NCI-H2029 treated with DMSO at 0.1 percent for 48 hours (cell line): ENCODE measurements at places on chromosomes 4 and X.
A peak's percentile ranks its signal among the peaks of the same experiment; 100 is the strongest.

DNA sequence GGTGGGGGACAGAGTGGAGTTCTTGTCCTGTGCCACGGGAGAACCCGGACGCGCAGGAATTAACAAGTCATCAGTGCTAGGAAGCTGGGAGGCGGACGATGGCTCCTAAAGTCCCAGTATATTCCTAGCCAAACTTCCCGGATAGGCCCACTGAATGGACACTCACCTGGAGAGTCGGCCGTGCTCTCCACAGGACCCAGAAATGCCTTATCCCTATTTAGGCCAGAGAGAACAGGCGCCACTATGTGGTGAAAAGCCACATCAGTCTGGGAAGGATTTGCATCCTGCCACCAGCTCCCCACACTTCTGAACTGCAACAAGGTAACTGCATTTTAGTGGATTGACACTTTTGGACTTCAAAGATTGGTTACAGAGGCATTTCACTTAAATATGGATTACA is 1.1 kb downstream of the CFAP299 start:
- peak; percentile 2 for DNase-seq

GRCh38 chr4:96356591-96357370 is 516.9 kb downstream of the PDHA2 start:
- DNase-seq = no peak

GRCh38 chrX:93932471-93933220 is 258.6 kb downstream of the FAM133A start:
- no peak for DNase-seq

DNA sequence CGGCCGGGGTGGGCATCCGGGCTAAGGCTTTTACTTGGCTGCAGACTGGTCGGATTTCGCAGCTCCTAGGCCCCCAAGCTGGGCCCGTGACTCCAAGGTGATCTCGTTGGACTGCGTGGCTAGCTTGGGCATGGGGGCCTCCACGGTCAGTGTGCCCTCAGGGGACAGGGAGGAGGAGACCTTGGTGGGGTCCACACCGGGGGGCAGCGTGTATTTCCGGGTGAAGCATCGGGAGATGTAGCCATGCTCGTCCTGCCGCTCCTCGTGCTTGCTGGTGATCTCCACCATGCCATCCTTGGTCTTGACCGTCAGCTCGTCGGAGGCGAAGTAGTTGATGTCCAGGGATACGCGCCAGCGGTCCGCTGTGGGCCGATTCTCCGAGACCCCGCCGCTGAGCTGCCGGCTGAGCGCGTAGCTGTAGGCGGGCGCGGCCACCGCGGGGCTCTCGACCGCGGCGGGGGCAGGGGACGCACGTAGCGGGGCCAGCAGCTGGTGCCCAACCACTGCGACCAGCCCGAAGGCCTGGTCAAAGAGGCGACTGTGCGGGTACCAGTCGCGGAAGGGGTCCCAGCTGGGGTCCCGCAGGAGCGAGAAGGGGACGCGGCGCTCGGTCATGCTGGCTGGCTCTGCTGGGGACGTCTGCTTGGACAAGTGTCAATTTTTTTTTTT is 881 bp upstream of the CACNA1F start:
- DNase-seq = no peak

DNA sequence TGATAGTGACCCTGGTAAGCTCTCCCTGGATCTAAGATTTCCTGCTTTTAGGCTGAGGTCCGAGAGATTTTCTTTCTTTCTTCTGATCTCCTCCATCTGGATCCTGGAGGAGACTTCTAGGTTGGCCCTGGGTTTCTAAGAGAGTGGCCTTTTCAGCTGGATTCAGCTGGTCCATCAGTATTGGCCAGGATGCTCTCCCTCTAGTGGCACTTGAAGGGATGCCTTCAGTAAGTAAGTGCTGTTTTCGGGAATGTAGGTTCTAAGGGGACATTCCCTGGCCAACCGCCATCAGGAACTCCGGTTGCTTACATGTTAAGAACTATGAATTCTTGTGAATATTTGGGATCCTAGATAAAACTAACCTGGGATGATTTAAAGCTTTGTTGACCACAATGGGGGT is 56.9 kb downstream of the SERTM2 start:
- no peak for DNase-seq

GRCh38 chrX:47222751-47223350 is 4.4 kb downstream of the CDK16 start:
- DNase-seq = no peak

- DNase-seq = no peak
Measured at GRCh38 chrX:16033331-16033730, 90.0 kb upstream of the GRPR start.

- no peak for DNase-seq
Measured at GRCh38 chrX:9340598-9341290, 124.1 kb upstream of the TBL1X start.

DNA sequence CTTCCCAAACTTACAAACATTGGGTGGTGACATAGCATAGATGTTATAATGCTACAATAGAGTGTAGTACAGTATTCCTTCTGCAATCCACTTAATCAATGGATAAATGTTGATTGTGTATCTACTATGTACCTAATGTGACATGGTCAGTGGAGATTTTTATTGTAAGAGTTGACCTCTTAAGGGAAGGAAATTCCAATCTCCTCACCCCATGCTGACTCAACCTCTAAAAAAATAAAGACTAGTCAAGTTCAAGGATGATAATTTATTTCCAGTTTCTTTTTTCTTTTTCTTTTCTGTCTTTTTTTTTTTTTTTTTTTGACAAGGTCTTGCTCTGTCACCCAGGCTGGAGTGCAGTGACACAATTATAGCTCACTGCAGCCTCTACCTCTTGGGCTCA is 206.5 kb upstream of the STS start:
- no peak for DNase-seq

- no peak for DNase-seq
Measured at GRCh38 chrX:77453190-77453589, 6.0 kb downstream of the FGF16 start.

DNA sequence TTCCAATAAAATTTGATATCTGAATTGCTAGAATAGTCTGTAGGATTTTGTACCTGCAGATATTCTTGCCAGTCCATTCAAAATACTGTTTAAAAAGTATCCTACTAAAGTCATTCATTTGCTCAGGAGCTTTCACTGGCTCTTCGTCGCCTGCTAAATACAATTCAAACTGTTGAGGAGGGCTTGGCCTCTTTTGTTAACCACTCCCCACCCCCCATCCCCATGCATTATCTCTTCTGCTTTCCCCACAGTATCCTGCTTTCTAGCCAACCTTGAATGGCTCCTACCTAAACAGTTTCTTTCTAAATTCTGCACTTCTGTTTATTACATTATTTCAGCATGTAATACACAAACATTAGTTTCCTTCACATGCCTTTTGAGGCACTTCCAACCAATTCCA is 230.8 kb downstream of the CPE start:
- no peak for DNase-seq

- DNase-seq = no peak
Measured at GRCh38 chrX:38081909-38082308, 75.6 kb downstream of the SYTL5 start.

GRCh38 chr4:52507774-52508173 is 151.3 kb downstream of the USP46 start:
- DNase-seq = no peak

DNA sequence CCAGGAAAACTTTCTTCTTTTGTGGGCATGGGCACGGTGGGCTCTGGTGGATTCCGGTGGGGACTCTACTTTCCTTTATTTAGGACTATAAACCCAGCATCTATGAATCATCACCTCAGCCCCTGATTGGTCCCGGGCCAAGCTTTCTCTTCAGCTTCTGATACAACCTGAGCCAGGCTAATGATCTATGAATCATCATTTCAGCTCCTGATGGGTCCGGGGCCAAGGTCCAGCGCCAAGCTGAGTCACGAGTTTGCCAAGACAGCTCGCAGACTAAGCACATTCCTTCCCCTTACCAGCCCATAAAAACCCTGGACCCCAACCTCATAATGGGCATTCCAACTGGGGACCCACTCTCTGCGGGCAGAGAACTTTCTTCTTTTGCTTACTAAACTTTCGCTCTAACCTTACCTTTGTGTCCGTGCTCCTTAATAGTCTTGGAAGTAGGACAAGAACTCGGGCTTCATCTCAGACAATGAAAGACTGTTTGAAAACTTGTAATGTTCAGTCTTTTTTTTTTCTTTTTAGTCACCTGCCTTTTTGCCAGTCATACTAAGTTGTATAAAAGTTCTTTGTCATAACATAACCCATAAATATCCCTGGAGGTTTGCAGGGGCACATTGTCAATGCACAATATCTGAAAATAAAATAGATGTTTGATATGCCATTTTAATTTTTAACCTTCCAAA is 904.9 kb upstream of the EPHA5 start:
- DNase-seq = no peak

GRCh38 chr4:124095621-124096020 is 616.9 kb downstream of the ANKRD50 start:
- DNase-seq = no peak

GRCh38 chrX:30568136-30568535 is 9.4 kb downstream of the TASL start:
- no peak for DNase-seq
